Stimulated activated CD8-positive, alpha-beta memory T cell treated with anti-CD3 and anti-CD28 coated beads, Interleukin-4, amount 100 ng/mL, for 1 hour (primary cell): ENCODE measurements at places on chromosomes 6 and 20.

GRCh38 chr6:140599916-140600315, 1225.5 kb upstream of the CITED2 start:
- no peak for DNase-seq

DNA sequence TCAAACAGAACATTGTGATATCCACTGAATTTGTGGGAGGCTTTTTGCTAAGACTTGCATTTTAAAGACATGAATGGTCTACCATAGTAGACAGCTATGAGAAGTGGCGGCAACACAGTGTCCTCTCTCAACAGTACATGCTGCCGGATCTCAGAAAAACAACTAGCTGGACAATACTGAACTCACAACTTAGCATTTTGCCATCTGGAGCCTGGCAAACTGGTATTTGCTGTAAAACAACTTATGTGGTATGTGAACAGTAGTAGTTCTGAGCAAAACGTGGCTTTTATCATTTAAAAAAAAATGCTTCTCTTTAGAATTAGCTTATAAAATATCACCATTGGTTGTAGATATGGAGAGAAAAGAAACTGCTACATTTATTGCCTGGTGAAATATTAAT, 3.3 kb upstream of the PXDC1 start:
- no peak for DNase-seq

GRCh38 chr6:42391441-42391840, 60.3 kb downstream of the TRERF1 start:
- DNase-seq, result no peak

GRCh38 chr6:85390775-85391174, 59.1 kb upstream of the NT5E start:
- no peak for DNase-seq

DNA sequence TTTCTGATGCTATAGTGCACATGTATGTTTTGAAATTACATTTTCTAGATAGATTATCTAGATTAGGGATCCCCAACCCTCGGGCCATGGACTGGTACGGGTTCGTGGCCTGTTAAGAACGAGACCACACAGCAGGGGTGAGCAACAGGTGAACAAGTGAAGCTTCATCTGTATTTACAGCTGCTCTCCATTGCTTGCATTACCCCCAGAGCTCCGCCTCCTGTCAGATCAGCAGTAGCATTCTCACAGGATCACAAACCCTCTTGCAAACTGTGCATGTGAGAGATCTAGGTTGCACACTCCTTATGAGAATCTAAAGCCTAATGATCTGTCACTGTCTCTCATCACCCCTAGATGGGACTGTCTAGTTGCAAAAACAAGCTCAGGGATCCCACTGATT, 10.4 kb downstream of the CEP57L1 start:
- DNase-seq, result no peak

DNA sequence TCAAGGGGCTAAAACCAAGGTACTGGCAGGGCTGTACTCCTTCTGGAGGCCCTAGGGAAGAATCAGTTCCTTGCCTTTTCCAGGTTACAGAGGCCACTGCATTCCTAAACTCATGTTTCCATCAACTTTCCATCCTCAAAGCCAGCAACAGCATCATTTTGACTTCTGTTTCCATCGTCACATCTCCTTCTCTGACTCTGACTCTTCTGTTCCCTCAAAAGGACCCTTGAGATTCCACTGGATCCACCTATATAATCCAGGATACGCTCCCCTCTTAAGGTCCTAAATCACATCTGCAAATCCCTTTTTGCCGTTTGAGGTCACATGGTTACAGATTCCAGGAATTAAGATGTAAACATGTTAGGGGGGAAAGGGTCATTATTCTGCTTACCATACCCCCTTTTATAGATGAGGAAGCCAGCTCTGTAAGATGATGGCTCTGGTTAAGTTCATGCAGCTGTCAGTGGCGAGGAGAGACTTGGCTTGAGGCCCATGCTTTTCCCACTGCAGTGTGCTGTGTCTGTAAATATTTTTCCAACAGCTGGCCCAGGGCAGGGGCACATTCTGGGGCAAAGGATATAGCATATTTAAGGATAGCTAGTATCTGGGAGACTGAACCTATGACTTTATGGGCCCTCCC, 114.6 kb downstream of the TNFRSF21 start:
- no peak for DNase-seq

GRCh38 chr6:160202411-160202810, 56.2 kb downstream of the SLC22A2 start:
- no peak for DNase-seq

DNA sequence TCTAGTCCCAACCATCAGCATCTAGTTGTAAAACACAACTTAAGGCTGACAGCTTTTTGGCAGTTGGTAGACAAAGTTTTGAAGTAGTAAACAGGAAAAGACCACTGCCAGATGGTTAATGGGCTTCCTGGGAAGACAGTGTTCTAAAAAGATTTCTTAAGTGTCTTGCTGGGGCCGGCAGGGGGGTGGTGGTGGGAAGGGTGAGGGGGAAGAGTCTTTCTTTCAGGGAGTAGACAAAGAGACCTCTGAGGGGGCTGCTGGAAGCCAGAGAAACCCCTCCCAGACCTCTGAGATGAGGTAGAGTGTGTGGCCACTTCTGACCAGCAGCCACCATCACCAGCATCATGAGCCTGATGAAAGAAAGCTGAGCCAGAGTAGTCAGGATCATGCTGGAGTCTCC, 784.9 kb downstream of the TENT5A start:
- DNase-seq, result no peak

DNA sequence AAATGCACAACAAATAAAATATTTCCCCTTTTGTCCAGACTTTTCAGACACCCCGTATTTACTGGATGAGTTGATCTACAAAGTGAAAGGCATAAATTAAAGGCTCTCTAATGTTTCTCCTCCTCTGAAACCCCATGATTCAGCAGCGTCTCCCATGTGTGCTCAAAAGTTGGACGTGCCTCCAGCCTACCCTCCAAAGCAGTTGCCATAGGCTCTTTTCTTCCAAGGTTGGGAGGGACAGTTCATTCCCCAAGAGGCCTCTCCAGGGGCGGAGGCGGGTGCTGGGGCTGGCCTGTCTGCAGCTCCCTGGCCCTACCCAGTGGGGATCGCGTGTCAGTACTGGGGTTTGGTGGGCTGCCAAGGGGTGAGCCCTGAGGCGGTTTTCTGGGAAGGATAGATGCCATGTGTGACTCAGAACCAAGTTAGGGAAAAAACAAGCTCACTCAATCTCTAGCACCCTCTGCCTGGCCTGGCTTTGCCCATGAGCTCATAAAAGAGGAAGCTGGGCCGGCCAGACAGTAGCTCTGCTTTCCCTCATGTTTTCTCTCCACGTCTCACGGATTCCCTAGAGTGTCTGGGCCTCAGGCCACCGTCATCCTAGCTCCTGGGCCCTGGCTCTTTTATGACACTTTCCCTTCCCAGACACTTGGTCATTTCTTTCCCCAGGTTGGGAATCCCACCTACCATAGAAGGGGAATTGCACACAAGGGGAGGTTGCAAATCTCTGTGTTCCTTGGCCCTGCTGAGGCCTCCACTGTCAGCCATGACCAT, 8.0 kb upstream of the IER3 start:
- DNase-seq, result no peak

DNA sequence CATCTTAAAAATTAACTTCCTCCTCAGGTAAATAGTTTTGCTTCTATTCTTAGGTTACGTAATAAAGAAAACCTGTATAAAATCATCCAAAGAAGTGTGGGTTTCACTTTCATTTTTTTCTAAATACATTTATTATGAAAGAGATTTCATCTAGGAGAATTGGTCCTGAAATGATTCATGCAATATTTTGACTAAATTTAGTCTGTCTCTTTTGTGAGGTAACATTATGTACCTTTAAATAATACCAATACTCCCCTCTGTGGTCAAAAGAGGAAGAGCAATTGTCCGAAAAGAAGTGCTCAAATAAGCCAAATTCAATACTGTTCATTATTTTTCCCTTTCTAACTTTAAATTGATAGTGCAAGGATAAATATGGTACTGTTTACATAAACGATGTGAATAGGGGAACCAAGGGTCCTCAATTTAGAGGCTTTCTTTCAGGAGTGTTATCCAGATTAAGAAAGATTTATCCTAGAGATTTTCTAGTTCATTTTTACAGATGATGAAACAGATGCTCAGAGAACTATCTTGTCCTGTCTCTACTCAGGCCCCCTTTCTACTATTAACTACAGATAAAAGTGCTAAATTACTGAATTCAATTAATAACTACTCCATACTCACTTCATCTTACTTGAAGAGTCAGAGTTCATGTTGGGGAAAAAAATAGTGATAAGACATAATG, 26.2 kb downstream of the CYP39A1 start:
- DNase-seq, result no peak

- DNase-seq, result no peak
Measured at GRCh38 chr6:75932067-75932466, 140.4 kb downstream of the IMPG1 start.

DNA sequence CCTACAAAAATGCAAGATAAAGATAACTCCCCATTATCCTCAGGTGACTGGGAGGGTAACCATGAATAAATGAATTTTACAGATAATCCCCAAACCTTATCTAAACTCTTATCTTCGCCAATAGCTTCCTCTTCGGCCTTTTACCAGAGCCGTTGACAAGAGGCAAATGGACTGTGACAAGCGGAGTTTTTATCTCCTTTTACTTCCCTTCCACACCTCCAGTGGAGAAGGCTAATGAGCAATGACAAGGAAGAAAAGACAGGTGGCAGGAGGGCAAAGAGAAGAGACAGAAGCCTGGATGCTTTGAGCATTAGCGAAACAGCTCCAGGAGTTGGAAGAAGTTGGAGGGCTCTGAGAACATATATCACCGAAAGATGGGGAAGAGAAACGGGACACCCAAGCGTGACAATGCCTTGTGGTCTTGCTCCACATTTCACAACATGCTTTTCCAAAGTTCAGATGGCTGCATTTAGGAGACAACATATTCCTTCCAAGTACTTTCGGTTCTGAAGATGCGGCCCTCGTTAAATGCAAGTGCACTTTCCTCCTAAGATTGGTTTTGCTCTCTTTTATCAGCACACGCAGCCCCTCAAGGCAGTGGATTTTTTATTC, 69.2 kb downstream of the PRDM1 start:
- DNase-seq, result no peak

DNA sequence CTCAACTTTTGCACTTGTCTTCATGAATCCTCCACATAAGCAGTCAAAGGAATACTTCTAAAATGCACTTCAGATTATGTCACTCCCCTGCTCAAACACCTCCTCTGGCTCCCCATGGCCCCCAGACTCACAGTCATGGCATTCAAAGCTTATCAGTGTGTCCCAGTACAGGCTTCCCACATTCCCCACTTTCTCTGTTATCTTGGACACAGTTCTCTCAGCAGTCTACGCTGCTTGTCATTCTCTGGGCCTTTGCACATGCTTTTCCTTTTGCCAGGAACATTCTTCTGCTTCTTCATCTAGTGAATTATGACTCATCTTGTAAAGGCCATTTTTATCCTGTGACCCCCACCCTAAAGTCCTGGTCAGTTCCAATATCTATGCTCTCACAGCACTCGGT, 31.8 kb downstream of the SLC13A3 start:
- no peak for DNase-seq

DNA sequence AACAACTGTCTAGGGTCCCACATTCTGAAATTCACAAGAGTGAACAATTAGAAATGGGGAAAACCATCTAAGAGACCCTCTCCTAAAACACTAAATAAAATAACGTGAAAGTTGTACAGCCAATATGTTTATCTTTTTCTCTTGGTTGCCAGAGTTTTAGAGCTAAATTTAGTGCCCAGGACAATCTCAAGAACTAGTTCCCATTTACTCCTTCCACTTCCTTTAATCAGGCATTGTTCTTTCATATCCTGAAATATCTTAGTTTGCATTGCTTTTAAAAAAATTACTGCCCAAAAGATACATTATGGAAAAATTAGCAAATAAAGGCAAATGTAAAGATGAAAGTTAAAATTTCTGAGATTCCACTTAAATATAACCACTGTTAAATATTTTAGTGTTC, 33.1 kb upstream of the UBR2 start:
- DNase-seq, result no peak

GRCh38 chr6:35317483-35318195, 20.0 kb downstream of the DEF6 start:
- DNase-seq, result no peak

GRCh38 chr6:70547905-70548304, 18.8 kb upstream of the SDHAF4 start:
- DNase-seq, result no peak

- no peak for DNase-seq
Measured at GRCh38 chr20:37878835-37879599, 23.9 kb upstream of the VSTM2L start.

DNA sequence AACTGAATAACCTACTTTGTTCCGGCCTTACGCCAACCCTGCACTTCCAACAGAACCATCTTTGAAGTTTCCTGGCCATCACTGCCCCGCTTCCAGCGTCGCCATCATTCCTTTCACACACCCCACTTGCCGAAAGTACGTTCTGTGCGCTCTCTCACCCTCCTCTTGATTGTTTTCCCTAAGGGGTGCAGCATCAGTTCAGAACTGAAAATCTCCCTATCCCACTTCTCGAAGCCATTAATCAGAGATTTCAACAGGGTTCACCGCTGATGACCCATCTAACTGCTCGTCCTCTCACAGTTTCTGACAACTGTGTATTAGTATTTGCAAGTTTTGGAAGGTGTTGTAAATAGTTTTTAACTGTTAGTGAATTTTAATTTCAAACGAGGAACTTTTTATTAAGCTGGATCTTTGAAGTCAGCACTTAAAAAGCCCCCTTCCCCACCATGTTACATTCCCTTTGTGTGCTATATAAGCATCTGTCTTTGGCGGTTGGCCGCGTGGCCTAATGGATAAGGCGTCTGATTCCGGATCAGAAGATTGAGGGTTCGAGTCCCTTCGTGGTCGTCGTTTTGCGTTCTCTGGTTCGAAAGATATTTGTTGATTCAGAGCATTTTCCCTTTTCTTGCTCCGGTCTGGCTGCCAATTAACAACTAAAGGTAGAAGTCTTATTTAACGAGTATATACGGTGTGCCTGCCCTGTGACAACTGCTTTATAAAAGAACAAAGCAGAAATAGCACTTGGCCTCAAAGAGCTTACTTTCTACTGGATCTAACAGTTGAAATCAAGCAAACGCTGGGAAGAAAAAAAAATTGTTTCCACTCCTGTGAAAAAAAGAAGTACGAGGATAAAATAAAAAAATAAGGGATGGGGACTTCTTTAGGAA, 42.6 kb downstream of the TRIM27 start:
- DNase-seq, result no peak

- DNase-seq, result no peak
Measured at GRCh38 chr6:155373276-155373675, 59.0 kb upstream of the TFB1M start.

DNA sequence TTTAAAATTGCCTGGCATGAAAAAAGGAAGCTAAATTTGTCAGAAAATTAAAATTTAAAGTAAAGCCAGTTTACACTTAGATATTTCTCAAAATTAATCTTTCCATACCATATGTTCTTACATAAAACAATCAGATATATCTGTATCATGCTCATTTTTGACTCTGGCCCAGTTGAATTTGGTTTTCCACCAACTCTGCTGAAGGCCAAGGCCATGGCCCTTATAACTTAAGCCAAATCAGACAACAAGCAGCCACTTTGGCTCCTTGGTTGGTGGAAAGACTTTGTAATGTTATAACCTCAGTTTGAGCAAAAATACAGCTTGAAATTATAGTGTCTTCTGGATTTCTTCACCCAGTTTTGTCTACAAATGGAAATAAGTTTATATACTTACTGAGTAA, 97.3 kb downstream of the CENPW start:
- no peak for DNase-seq
